ENCODE measurements at places on chromosomes 13 and 19.

GRCh38 chr13:96020155-96020575 lies 33.0 kb downstream of the UGGT2 start:
- DNase-seq: no peak

DNA sequence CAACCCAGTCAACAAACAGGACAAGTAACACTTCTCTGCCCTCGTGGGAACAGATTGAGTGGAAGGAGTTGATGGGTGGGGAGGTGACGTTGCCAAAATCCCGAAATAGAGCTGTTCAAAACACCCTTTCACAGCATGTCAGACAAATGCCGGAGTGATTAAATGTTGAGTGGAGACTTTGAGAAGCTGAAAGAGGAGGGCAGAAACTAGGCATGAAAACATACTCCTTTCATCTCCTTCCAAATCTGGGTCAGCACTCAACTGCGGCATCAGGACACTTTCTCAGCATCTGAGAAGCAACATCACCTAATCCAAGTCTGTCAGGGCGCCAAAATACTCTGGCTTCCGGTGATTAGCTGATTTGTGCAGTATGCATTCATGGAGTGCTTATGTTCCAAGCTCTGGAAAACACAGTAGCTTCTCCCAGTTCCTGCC lies 51.5 kb upstream of the MRI1 start:
- no peak for DNase-seq

- DNase-seq: no peak
Observed at GRCh38 chr13:88896466-88896865, 1225.3 kb downstream of the SLITRK5 start.

DNA sequence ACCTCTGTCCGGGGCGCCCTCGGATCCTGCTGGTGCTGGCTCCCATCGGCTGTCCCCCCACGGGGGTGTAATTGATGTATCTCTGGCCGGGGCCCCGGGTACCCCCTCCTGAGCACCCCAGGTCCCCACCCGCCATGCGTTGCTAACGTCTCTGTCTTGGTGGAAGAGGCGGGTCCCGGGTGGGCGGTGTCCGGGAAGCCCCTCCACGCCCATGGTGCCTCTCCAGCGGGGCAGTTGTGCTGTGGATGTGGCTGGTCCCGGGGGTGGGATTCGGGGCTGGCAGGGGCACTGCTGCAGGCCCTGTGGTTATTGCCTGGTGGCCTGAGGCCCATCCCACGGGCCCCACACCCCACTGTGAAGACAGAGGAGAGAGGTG lies 4.9 kb downstream of the DIRAS1 start:
- no peak for DNase-seq

- no peak for DNase-seq
Observed at GRCh38 chr19:38303517-38304351, at the start of gene C19orf33. C19orf33 (plus strand) TSS chr19:38304251; CDS start chr19:38304262, 11 bp downstream.

- no peak for DNase-seq
Observed at GRCh38 chr19:28296506-28296905, 916.4 kb downstream of the UQCRFS1 start.

- DNase-seq: no peak
Observed at GRCh38 chr13:33184112-33184490, 101.5 kb downstream of the STARD13 start.

GRCh38 chr19:42219812-42220750 lies at the start of gene ZNF526:
ZNF526 (plus strand) TSS chr19:42220312; CDS start chr19:42224404, 4,092 bp downstream.
- DNase-seq: peak; percentile 97

DNA sequence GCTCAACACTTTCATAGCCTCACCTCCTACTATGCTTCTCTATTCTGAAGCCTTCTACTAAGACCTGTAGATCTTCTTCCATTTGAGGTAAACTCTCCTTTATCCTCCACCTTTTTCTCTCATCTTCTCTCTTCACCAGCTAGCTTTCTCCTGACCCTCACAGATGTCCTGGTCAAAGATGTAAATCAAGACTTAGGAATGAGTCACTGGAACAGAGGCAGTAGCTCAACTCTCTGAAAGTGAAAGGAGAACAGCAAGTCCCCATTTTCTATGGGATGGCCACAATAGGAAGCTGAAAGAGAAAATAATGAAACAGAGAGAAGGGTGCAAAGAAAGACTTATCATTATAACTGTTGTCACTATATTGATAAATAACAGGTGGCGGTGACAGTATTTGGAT lies 86.1 kb upstream of the DOCK9 start:
- no peak for DNase-seq

DNA sequence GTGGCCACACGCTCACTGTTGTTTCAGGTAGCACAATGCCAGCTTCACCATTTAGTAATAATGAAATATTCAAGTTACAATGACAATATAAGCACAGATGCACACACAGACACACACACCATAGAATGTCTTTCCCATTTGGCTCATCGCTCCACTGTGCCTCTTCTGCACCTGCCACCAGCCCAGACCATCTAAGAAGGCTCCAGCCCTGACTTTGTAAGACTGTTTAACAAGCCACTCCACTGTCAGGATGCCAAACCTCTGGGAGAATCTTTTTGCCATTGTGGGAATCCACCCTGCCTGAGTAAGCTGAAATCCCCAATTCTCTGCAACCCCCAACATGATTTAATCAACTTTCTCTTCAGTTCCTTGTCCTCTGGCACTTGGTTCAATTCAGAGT lies 60.6 kb downstream of the LHFPL6 start:
- no peak for DNase-seq

GRCh38 chr13:43374621-43375020 lies 351.2 kb downstream of the DNAJC15 start:
- no peak for DNase-seq

DNA sequence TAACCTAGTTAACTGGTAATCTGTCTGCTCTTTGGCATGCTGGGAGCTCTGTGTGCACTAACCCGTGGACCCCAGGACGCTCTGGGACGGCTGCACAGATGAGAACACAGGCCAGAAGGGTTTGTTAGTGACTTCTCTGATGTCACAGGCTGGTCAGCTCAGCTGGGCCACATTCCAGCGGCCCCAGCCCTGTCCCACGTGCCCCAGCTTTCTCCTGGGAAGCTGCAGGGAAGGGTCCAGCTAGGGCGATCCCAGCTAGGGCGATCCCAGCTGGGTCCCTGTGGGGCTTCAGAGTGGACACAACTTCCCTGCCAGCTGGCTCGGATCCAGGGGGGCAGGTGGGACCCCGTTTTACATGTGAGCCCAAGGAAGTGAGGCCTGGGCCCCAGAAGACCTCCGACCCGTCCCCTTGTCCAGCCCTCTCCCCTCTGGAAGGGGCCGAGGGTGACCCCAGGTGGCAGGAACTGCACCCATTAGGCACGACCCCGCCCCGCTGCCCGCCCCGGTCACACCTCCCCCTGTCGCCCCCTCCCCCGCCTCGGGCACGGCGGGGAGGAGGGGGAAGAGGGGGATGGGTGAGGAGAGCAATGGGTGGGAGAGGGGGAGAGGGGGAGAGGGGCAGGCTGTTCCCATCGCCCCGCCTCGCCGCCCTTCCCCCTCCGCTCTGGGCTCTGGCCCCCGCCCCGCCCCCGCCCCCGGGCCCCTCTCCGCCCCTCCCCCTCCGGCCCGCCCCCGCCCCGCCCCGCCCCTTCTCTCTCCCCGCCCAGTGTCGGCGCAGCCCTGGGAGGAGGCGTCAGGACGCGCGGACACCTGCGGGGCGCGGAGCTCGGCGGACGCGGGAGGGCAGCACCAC lies 75.2 kb upstream of the MCF2L start:
- no peak for DNase-seq

All from T-cell (primary cell).